ENCODE measurements at places on chromosomes 2 and 18.

DNA sequence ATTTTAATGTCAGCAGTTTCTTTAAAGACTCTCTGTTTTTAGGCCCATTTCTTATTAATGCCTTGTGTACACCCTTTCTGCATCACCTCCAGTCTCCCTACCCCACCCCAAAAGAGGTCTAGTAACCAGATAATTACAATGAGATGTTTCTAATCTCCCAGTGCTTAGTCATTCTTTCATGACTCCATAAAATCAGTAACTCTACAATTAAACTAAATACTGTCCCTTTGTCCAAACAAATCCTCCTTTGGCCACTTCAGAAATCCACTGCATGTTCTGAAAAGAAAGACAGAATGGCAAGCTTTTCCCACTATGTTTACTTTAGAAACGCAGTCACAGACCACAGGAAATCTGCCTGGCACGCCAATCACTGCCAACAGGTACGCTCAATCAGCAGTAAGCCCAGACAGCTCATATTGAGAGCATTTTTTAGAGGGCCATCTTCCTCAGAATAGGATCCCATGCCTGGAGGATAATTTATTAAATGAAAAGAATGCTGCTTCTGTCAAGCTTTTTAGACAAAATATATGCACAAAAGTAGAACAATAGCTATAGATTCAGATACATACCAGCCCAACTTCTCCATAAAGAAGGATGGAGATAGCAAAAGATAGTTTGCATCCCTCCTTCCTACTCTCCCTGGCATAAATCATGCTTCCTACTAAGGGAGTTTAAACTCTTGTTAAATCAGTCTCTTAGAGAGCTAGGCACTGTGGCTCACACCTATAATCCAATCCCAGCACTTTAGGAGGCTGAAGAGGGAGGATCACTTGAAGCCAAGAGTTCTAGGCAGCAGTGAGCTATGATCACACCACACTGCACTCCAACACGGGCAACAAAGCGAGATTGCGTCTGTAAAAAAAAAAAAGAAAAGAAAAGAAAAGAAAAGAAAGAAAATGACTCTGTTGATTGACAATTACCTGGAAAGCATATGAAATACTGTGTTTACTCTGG is 14.6 kb downstream of the CLASP1 start:
- DNase-seq, result no peak

GRCh38 chr2:170243118-170243837 is 65.3 kb downstream of the MYO3B start:
- DNase-seq, result no peak

- DNase-seq, result no peak
Measured at GRCh38 chr2:237160271-237160919, 74.7 kb downstream of the COPS8 start.

DNA sequence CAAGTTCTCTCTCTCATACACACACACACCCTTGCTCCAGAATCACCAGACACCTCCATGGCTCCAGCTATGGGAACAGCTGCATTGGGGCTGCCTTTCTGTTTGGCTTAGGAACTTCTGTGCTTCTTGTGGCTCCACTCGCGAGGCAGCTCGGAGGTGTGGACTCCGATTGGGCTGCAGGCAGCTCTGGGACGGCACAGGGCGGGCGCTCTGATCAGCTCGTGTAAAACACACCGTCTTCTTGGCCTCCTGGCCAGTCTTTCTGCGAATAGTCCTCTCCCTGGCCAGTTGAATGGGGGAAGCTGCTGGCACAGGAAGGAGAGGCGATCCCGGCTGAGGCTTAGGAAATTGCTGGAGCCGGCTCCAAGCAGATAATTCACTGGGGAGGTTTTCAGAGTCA is 22.4 kb downstream of the FOSL2 start:
- no peak for DNase-seq

- no peak for DNase-seq
Measured at GRCh38 chr2:110941226-110941625, 179.5 kb upstream of the BCL2L11 start.

- DNase-seq, result no peak
Measured at GRCh38 chr2:143451642-143452281, 322.5 kb downstream of the ARHGAP15 start.

DNA sequence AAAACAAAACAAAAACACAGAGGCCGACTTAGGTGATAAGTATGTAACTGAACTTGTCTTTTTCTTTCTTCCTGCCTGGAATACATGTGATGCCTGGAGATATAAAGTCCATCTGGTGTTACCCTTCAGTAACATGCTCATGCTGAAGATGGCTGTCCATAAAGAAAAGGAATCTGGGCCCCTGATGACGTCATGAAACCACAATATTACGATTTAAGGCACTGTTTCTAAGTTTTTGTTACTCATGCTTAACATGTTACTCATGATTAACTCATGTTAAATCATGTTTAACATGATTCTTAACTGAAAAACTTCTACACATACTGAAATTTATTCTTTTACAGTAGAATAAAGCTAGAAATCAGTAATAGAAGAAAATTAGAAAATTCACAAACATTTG is 49.0 kb downstream of the STRADB start:
- DNase-seq, result no peak

DNA sequence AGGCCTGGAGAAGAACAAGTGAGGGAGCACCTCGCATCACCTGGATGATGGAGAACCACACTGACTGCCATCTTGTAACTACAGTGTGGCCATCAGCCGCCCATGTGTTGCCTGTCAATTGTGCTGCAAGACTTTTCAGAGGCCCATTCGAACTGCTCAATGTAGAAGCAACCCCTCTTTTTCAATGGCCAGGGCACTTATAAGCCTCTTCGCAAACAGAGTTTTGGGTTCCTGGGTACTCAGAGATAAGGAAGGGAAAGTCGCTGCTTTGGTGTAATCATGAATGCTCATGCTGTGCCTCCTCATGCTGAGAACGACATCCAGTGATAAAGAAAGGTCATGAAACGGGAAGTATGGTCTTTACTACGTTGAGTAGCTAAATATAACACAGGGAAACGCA is 143.9 kb upstream of the SLC39A10 start:
- no peak for DNase-seq

- no peak for DNase-seq
Measured at GRCh38 chr2:12890066-12890465, 173.3 kb downstream of the TRIB2 start.

GRCh38 chr2:121099329-121100290 is 185.4 kb downstream of the TFCP2L1 start:
- DNase-seq, result no peak

DNA sequence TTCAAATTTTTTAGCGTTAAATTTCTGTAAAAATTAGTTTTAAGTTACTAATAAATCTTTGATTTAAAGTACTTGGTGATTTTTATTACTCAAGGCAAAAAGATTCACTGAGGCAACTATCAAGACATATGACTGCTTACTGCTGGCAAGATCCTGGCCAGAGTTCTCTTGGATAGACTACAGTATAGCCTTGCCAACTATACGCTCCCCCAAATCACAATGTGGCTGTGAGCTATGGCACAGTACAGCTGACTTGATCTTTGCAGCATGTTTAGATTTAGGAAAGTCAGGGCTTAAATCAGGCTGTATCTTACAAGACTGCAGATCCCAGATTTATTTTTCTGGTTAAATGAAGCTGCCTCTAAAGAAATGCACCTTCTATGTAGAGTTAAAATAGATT is 26.5 kb downstream of the MSTN start:
- no peak for DNase-seq

DNA sequence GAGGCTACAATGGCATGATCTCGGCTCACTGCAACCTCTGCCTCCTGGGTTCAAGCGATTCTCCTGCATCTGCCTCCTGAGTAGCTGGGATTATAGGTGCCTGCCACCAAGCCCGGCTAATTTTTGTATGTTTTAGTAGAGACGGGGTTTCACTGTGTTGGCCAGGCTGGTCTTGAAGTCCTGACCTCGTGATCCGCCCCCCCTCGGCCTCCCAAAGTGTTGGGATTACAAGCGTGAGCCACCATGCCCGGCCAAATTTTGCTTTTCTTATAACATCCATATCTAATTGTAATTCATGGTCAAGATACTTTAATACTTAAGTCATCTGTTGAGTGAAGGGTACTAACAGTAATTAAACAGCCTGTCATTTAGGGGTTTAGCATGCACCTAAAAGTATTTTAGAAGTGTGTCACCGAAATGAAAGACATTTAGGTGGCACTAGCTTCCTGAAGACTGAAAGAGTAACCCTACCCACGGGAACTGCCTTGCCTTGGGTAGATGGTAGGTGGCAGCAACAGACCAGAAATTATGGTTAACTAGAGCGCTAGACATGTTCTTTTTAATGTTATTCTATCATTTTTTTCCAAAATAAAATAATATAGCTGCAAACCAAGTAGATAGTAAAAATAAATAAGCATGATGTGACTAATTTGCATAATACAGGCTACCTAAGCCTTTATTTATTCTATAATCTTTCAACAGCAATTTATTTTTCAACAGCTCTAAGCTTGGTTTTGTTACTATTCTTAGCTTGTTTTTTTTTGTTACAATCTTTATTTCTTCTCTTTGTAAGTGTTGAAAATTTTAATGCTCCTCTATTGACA is 8.6 kb upstream of the ACYP2 start:
- DNase-seq, result peak; percentile 5

- no peak for DNase-seq
Measured at GRCh38 chr2:8529706-8530277, 152.1 kb upstream of the ID2 start.

GRCh38 chr2:199975273-199975895 is 20.0 kb downstream of the MAIP1 start:
- DNase-seq, result no peak

DNA sequence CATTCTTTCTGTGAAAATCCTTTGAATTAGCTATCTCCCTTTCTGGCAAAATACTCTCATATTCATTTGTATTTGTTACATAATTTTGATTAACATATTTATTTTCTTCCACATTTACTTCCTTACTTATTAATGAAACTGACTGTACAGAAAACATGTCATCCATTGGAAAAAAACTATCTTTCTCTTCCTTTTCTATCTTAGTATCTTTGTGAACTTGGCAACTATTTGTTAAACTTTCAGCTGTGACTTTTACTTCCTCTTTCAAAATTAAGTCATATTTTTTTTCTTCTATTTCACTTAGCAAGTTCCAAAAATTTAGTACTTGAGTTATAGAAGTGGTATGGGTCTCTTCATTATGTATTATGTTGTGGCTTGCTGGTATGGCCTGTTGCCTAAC is 2.6 kb downstream of the RAD51AP2 start:
- DNase-seq, result no peak

DNA sequence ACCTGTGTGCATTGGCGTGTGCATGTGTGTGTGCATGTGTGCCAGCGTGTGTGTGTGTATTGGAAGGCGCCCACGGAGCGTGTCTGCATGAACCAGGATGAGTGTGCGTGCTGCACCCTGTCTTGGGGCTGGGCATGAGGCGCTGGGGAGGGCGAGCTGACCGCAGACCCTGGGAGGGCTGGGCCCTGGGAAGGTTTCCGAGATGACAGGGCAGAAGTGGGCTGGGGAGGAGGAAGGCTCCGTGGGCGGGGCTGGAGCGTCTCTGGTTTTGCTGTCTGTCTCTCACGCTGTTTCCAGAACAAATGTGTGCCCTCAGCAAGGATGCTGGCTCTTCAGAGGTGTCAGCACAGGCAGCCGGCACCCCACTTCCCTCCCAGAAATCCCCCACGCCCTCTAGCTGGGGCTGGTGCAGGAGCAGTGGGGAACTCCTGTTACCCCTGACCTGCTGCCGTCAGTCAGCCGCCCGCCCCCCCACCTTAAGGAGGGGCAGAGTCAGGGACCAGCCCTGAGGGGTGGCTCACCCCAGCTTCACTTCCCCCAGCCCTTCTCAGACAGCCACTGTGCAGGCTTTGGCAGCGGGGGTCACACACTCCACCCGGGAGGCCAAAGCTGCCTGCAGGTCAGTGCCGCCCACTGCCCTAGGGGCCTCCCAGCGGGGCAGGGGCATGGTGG is at the start of gene GPR35:
Gene GPR35 (plus strand): TSS at position 531 of the 672 bp plus-strand sequence. CDS start 4,473 bp downstream, outside the sequence.
- DNase-seq, result peak; percentile 70

DNA sequence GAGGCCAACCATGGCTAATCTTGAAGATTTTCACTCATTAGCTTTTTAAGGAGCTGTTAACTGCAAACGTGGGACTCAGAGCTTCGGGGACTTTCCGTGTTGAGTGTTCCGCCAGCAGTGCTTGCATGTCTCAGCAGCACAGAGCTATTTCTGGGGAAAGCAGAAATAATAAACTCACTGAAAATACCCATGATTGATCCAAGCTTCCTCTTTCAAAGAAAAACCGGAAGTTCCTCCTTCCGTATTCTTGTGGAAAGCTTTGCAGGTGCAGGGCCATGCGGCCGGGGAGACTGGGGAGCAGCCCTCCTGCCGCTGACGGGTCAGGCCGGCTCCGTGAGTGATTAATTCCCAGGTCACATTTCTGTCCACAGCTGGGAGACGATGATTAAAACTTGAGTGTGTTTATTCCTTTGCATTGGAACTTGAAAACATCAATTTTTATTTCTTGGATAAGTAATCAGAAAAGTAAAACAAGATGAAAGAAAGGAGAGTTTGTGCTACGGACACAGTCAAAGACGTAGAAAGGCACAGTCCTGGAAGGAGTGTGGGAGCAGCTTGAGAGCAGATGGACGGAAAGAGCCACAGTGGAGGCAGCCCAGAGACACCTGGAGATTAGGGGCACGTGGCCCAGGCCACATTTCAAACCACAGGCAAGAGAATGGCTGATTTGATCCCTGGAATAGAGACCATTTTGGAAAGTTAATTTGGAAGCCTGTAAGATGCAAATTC is 54.2 kb upstream of the CTDP1 start:
- DNase-seq, result no peak

DNA sequence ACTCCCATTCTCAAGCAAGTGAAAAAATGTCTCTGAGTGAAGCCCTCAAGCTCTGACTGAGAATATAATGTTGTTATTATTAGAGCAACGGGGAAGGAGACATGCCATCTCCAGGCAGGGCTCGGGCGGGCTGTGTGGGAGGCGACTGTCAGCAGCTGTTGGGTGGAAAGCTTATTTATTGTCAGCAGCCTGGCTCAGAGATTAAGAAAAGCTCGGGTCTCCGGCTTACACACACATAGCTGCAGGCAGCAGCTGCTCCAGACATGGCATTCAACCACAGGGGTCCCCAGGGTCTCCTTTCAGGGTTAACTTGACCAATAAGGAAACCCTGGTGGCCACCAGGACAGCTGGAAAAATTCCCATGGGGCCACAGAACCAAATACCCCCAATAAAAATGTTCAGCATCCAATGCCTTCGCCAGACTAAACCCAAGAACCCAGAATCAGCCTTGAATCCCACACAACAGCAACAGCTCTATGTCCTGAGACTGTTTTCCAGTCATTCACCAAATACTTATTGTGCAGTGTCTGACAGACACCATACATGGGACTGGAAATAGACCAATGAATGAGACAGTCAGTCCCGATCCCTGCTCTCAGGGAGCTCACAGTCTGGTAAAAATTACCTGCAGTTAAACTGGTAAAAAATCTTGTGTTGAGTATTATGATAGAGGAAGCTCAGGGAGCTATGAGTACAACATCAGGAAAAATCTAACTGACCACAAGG is 70.5 kb upstream of the RTN4 start:
- no peak for DNase-seq
